ENCODE measurements at places on chromosomes 6 and 20.

DNA sequence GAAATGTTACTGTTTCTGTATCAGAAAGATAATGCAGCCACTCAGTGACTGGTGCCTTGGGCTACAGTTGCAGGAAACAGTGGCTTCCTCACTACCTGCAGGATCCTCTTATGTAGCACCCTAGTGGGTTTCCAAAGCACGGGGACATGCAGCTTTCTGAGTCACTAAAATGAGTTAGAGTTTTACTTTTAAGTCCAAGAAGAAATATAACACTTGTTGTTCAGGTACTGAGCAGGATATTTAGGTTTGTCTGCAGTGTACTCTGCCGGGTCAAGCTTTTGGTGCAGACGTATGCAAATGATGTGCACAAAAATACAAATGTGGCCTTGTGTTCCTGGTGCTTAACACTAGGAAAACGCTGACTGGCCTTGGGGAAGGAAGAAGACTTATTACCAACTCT, 22.0 kb downstream of the ACSS1 start:
- H3K27ac ChIP-seq, result no peak overlapping the region
- DNase-seq, result no peak
- H3K27me3 ChIP-seq, result no peaks in the 10 kb centered on the region
- no peaks in the 10 kb centered on the region for H3K36me3 ChIP-seq

DNA sequence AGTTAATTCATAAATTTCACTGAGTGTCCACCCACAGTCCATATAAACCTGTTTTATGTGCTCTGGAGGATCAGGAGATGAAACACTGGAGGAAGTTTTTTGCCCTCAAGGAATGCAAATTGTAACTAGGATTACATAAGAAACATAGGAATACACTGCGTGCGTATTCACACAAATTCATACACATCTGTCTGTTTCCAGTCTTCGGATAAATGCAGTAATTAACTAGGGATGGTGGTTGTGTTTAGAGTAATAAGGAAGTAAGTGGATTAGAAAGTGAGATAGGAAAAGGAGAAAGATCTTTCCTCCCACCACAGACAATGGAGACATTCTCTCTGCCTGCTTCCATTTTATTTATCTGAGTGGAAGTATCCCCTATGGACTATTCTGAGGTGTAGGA, 35.7 kb upstream of the POPDC3 start:
- H3K4me1 ChIP-seq, result no peaks in the 10 kb centered on the region
- no peak overlapping the region for H3K4me3 ChIP-seq
- H3K27ac ChIP-seq, result no peak overlapping the region
- no peaks in the 10 kb centered on the region for H3K36me3 ChIP-seq

DNA sequence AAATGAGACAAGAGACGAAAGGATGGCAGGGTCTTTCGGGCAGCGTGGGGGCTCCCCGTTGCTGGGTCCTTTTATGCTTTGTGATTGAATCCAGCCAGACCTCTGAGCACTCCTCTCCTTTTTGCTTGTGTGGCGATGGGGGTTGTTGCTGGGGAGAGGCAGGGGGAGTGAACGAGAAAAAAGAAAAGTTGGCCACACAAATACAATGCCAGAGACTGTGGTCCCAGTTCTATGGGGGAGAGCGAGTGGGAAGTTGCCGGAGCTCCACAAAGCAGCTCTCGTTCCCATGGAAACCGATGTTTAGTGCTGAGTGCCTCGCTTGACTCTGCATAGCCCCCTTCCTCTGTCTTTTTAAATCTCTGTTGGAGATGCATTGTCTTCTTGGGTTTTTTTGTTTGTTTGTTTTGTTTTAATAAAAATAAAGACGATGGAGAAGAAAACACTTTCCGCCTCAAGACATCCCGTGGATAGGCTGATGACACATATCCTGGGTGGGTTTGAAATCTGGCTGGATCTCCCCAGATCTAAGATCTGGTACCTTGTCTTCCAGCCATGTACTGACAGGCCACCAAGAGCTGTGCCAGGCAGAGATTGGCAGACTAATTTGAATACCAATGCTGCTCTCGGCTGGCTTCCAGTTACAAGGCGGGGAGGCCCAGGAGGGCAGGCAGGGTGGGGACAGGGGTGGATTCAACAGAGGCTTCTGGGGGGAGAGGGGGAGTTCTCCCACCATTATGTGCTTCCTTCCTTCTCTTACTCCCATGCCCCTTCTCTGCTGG, 529.3 kb downstream of the QKI start:
- DNase-seq, result no peak
- no peak overlapping the region for H3K4me3 ChIP-seq
- no peak overlapping the region for H3K27ac ChIP-seq
- no peaks in the 10 kb centered on the region for H3K36me3 ChIP-seq
- H3K27me3 ChIP-seq, result no peaks in the 10 kb centered on the region

DNA sequence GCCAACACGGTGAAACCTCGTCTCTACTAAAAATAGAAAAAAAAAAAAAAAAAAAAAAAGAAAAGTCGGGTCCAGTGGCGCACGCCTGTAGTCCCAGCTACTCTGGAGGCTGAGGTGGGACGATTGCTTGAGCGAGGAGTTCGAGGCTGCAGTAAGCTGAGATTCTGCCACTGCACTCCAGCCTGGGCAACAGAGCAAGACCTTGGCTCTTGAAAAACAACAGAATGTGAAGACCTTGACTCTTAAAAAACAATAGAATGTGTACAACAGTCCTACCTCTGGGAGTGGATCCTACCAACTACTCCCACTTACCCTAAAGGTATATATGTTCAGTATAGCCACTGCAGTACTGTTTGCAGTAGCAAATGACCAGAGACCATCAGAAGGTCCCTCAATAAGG, 15.1 kb downstream of the KIF3B start:
- H3K36me3 ChIP-seq, result no peaks in the 10 kb centered on the region
- H3K4me1 ChIP-seq, result no peaks in the 10 kb centered on the region
- no peak for DNase-seq
- no peak overlapping the region for H3K27ac ChIP-seq
- no peak overlapping the region for H3K4me3 ChIP-seq

DNA sequence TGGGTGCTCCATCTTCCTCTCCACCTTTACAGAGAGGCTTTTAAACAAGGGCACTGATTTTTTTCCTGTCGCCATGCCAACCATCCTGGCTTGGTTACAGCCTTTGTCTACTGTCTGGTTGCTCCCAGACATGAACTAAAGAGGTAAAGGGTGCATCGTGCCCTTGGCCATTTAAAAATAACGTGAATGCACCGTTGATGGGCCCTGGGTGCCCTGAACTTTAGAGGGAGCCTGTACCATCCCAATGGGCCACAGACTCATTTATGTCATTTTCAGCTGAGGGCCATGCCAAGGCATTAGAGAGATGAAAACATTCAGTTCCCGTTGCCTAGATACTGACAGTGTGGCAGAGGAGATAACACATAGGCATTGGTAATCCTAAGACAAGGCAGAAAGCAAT, 23.3 kb downstream of the TMC2 start:
- no peaks in the 10 kb centered on the region for H3K4me1 ChIP-seq
- no peaks in the 10 kb centered on the region for H3K36me3 ChIP-seq
- peaks cover 21% of the 10 kb centered on the region for H3K27me3 ChIP-seq
- no peak overlapping the region for H3K27ac ChIP-seq

DNA sequence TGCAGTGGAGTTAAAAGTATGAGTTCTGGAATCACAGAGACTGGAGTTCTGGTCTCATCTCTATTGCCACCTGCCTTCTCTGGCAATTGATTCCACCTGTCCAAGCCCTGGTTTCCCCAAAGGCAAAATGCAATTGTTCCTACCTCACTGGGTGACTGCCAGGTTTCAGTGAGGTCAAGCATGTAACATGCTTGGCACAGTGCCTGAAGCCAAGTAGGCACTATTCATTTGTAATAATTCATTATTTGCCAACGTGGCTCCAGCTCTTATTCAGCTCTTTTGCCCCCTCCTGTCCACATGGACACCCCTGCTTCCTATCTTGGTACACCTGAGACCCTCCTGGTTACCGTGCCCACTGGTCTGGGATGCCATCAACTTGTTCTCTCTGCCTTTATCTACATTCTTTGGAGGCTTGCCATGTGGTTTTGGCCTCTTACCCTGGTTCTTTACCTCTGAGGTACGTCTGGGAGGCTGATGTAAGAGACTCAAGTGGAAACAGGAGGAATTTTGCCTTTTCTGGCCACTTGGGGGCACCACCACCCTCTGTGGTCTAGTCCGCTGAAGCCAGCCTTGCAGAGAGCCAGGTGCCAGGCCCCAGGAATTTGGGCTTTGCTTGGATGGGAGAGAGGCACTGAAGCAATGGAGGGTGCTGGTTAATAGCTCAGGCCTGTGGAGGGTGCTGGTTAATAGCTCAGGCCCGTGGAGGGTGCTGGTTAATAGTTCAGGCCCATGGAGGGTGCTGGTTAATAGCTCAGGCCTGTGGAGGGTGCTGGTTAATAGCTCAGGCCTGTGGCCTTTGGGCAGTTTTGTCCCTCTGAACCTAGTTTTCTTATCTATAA, 1.7 kb downstream of the KCNK15 start:
- H3K27me3 ChIP-seq, result peaks cover 9% of the 10 kb centered on the region
- no peak overlapping the region for H3K4me3 ChIP-seq
- H3K27ac ChIP-seq, result no peak overlapping the region
- DNase-seq, result no peak

GRCh38 chr6:1616701-1617463, 7.2 kb downstream of the FOXC1 start:
- H3K4me3 ChIP-seq, result no peak overlapping the region
- peaks cover 62% of the 10 kb centered on the region for H3K27me3 ChIP-seq
- H3K36me3 ChIP-seq, result no peaks in the 10 kb centered on the region
- no peak overlapping the region for H3K27ac ChIP-seq
- no peak for DNase-seq
- H3K4me1 ChIP-seq, result peaks cover 27% of the 10 kb centered on the region

DNA sequence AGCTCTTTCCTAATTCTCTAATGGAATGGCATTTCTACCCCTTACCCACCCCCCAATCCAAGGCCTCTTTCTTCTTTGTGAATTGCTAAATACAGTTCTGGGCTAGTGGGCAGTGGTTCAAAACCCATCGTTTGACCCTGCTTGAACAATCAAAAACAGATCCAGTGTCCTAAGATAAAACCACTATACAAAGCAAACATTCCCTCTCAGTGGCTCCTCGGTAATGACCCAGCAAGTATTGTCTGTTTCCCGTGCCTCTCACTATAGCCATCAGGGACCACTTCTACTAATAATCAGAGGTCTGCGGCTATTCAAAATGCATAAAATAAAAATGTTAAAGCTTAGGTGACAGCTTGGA, 143.5 kb upstream of the AKAP12 start:
- H3K27me3 ChIP-seq, result no peaks in the 10 kb centered on the region
- no peak for DNase-seq
- no peak overlapping the region for H3K27ac ChIP-seq
- H3K4me1 ChIP-seq, result no peaks in the 10 kb centered on the region
- H3K4me3 ChIP-seq, result no peak overlapping the region

GRCh38 chr20:57508381-57508780, 16.6 kb downstream of the CTCFL start:
- H3K36me3 ChIP-seq, result no peaks in the 10 kb centered on the region
- no peak for DNase-seq
- no peak overlapping the region for H3K4me3 ChIP-seq

DNA sequence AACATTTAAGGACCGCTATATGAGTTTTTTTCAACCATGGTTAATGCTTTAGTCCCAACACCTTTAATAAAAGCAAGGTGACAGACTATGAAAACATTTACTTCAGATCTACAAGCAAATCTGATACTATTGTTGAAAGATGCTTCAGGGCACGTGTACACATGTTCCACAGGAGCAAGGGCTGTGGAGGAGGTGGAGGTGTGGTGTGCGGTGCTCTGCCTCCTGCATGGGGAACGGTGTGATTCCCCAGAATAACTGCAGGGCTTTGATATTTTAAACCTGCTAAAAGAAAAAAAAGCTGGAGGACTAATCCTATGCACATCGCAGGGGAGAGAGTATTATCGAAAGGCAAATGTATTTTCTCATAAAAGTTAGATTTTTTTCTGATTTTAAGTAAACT, 188.1 kb upstream of the CEP162 start:
- H3K27me3 ChIP-seq, result no peaks in the 10 kb centered on the region
- no peak for DNase-seq
- no peak overlapping the region for H3K27ac ChIP-seq
- no peaks in the 10 kb centered on the region for H3K36me3 ChIP-seq

- peaks cover 8% of the 10 kb centered on the region for H3K36me3 ChIP-seq
- no peak for DNase-seq
- H3K27me3 ChIP-seq, result no peaks in the 10 kb centered on the region
- H3K27ac ChIP-seq, result no peak overlapping the region
- no peaks in the 10 kb centered on the region for H3K4me1 ChIP-seq
- no peak overlapping the region for H3K4me3 ChIP-seq
These were observed 18.2 kb downstream of the FBXL4 start for GRCh38 chr6:98929498-98930060.

DNA sequence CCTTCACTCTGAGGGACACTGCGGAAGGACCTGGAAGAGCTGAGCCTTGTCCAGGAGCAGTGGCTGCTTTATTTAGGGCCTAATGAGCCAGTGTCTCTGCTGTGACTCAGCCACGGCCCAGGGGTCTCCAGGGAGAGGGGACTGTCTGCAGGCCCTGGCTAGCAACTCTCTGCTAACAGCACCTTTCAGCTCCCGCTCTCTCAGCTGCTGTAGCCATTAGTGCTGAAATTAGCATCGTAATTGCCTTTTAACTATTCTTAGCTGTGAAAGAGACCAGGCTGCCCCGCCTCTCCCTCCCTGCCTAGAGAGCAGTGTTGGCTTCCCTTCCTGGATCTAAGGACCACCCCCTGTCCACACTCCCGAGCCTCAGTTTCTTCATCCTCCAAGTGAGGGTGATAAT, 53.1 kb upstream of the SLC32A1 start:
- H3K27me3 ChIP-seq, result peaks cover 15% of the 10 kb centered on the region
- H3K27ac ChIP-seq, result no peak overlapping the region
- no peak overlapping the region for H3K4me3 ChIP-seq
- H3K36me3 ChIP-seq, result no peaks in the 10 kb centered on the region

DNA sequence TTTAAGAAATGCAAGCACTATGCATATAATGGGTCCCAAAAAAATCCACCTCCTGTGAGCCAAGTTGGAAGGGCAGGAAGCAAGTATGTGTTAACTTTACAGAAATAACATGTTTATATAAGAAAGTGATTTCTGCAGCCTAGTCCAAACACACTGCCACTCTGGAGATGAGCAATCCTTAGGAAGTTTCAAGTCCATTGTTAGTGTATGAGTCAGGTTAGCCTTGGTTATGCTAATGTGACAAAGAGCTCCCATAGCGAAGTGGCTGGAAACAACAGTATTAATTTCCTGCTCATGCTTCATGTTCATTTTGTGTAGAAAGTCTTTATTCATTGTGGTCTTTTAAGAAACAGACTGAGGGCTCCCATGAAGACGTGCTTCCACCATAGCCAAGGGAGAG, 121.4 kb downstream of the TBXT start:
- H3K4me3 ChIP-seq, result no peak overlapping the region
- H3K27me3 ChIP-seq, result no peaks in the 10 kb centered on the region
- no peaks in the 10 kb centered on the region for H3K36me3 ChIP-seq
- no peaks in the 10 kb centered on the region for H3K4me1 ChIP-seq
- DNase-seq, result no peak
- no peak overlapping the region for H3K27ac ChIP-seq

GRCh38 chr6:131923356-131923755, 27.8 kb downstream of the CCN2 start:
- H3K36me3 ChIP-seq, result no peaks in the 10 kb centered on the region
- no peak for DNase-seq
- no peak overlapping the region for H3K27ac ChIP-seq
- no peak overlapping the region for H3K4me3 ChIP-seq

All from effector memory CD4-positive, alpha-beta T cell (primary cell).